ENCODE measurements at places on chromosomes 7 and 10. TPM values are rescaled to one million over a fixed set of nuclear protein-coding genes. Genes with fewer than 3 reads are reported as not detected.

SFR1 gene
- 23.6 TPM for total RNA-seq

BHLHA15 gene
- total RNA-seq = 0.13 TPM

ERVW-1 gene
- total RNA-seq = not detected

SYT15B gene
- not detected for total RNA-seq

SUN3 gene
- total RNA-seq = not detected

PRSS37 gene
- not detected for total RNA-seq

C7orf57 gene
- not detected for total RNA-seq

TEX36 gene
- total RNA-seq = not detected

ABCC2 gene
- 0.25 TPM for total RNA-seq

Measured in aortic smooth muscle cell (primary cell).